ENCODE measurements at places on chromosomes 3 and 15.

- DNase-seq = no peak
These were observed 8.1 kb downstream of the PXYLP1 start for GRCh38 chr3:141239511-141240281.

DNA sequence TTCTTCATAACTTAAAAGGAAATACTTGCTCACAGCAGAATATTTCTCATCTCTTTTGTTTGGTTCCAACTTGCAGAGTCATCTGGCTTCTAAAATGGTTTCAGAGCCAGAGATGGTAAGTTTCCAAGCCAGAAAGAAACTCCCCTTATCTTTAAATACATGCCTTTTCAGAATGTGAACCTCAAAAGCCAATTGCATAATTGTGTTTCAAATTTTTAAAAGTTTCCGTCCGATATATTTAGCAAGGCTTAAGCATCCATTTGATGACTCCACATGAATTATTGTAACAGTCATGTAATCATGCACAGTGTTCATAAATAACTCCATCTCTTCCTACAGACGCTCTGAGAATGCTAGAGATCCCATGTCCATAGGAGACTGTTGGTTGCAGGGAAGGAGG lies 40.6 kb upstream of the C3orf80 start:
- DNase-seq = peak; percentile 27

DNA sequence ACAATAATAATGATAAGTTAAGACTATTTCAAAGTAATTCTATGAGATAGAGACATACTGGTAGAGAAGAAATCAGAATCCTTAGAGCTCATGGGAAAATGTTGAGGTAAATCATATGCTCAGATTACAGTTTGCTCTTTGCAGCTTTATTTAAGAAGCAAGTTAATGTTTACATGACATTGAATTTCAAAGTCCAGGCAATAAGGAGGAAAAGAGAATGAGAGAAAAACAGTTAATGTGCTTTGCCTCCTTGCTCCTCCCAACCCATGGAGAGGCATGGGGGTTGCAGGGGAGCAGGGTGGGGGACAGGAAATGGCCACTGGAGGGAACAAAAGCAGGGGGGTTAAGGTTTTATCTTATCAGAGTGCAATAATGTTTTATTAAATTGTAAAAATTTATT lies 42.2 kb upstream of the ZBTB38 start:
- DNase-seq = no peak

- DNase-seq = no peak
These were observed 36.0 kb upstream of the ALDH1L1 start for GRCh38 chr3:126216416-126216815.

GRCh38 chr3:8555113-8555661 lies 53.6 kb downstream of the LMCD1 start:
- DNase-seq = no peak

DNA sequence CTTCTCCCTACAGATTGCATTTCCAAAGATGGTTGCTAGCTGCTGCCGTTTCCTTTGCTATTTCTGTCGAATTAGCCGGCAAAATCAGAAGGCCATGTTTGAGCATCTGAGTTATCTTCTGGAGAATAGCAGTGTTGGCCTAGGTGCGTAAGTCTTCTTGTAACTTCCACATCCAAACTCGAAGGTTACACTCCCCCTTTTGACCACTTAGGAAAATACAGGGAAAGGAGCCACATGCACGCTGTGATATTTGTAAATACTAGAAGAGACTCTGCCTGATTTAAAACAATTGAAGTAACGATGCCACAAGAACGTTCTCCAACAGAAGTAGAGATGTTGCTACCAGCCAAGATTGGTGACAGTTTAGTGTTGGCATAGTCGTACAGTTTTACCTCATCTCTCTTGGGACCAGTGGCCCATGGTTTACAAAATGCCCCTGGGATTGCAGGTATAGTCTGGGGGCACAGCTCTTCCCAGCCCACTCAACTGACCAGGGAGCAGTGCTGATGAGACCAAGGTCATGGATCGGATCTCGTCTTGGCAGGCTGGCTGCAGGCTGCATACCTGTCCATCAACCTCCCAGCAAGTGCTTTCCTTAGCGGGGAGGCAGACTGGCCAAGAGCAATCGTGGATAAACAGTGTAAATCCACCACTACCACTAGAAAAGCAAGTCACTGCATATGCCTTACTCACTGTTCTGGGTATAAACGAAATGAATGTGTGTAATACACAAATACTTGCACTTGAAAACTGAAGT lies 268.4 kb upstream of the CHRM5 start:
- DNase-seq = peak; percentile 19

GRCh38 chr15:51759557-51760070 lies 8.2 kb downstream of the TMOD2 start:
- DNase-seq = peak; percentile 20

DNA sequence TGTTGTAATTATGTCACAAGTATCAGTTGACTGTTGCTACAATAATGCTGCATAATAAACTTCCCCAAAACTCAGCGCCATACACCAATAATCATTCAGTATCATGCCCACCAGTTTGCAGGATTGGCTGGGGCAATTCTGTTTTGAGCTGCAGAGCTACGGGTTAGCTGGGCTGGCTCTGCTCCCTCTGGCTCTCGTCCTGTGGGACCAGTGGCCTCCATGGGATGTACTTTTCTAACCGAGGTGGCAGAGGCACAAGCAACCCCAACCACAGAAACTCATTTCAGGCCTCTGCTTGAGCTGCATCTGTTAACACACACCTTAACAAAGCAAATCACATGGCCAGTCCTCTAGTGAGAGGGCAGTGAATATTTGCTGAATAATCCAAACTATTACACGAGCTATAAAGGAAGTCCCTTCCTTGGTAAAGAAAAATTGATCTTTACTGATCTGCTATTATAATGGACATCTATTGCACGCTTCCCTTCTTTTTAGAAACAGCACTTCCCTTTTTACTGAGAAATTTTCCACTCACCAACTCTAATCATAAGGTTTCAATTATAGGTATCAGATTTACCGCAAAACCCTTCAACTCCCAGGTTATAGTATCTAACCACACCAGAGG lies 10.9 kb upstream of the BCL2A1 start:
- DNase-seq = peak; percentile 91

GRCh38 chr3:177231242-177231641 lies 34.0 kb upstream of the TBL1XR1 start:
- DNase-seq = peak; percentile 59

DNA sequence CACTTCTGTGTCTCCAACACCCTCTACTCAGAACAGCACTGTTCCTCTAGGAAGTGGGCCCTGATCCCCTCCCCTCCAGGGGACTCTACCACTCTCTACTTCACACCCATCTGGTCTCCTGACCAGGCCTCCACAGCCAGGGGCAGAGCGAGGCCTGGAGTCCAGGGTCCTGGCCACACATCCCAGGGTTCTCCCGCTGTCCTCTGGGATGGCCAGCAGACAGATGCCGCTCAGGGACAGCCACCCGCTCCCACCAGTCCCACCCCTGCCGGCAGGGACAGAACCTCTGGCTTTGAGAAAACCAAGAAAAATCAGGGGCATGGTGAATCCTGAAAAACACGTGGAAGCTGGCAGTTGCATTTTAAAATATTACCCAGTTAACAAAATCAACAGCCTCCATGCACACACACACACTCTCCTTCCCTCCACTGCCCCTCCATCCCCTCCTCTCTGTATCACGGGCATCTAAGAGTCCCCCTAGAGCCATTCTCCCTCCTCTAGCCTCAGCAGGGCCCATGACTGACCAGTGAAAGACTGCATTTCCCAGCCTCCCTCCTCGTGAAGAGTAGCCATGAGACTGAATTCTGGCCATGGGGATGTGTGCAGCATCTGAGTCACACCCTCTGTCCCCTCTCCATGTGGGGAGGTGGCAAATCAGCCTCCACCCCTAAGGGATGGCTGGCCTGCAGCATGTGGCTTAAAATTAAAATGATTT lies 32.1 kb upstream of the IQSEC1 start:
- no peak for DNase-seq

GRCh38 chr15:69290346-69291164 lies 8.2 kb upstream of the PAQR5 start:
- DNase-seq = no peak

DNA sequence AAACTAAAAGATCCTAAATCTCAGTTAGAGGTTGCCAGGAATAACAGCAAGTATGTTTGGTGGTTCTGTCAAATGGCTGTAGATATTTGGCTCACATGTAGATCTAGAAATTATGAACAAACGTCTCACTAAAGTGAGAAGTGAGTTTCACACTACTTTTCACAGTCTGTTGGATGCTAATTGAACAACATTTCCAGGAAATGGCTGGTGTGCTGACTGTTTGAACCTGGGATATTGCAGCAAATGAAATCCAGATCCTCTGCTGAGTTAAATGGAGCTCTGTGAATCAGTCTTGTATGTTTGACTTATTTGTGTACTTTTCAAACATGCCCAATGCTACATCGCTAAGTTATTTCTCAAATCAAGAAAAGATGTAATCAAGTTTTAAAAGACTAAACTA lies 21.3 kb upstream of the RSL24D1 start:
- no peak for DNase-seq

DNA sequence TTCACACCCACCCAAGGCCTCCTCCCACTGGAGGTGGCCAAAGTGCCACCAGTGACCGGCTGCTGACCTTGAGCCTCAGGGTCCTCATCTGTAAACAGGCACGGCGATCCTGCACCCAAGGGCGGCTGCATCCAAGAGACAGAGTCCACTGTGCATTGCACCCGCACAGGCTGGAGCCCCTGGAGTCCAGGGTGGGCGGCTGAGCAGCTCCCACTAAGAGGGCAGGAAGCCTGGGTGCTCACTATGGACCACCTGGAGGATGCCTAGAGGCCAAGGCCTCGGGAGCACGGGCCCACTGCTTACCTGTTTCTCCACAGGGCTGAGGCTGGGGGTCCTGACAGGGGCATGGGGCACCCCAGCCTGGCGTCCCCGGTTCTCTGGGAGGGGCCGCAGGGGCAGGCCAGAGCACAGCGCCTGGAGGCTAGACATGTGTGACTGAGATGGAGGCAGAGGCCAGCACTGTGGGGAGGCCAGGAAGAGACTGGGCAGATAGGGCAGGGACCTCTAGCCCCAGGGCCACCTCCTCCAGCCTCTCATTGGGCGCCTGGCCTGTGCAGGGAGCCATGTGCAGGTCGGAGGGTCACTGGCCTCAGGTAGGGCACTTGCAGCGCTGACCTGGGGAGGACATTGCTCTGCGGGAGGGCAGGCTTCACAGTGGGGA lies at the start of gene UROC1:
TSS of gene UROC1 (minus strand) at position 483 of the 661 bp plus-strand sequence. CDS start at position 429, 54 bp downstream.
- no peak for DNase-seq

GRCh38 chr3:191066669-191067068 lies 132.4 kb upstream of the OSTN start:
- no peak for DNase-seq

GRCh38 chr15:47689660-47690059 lies 27.6 kb upstream of the SEMA6D start:
- DNase-seq = no peak

DNA sequence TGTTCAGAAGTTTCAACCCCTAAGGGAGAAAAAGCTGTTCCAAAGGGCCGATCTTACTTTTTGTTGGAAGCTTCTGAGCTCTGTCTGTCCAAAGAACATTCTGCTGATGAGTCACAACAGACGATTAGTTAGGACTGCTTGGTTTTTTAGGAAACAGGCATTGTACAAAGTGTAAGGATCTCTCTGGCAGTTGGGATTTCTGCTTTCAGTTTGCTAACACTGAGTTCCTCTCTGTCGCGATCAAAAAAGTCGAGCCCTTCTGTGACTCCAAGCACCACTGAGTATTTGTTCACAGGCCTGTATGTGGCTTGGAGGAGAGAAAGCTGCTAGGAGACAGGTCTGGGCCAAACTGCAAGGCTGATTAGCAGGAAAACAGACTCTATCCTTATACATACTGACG lies 91.8 kb upstream of the PFN2 start:
- DNase-seq = no peak

DNA sequence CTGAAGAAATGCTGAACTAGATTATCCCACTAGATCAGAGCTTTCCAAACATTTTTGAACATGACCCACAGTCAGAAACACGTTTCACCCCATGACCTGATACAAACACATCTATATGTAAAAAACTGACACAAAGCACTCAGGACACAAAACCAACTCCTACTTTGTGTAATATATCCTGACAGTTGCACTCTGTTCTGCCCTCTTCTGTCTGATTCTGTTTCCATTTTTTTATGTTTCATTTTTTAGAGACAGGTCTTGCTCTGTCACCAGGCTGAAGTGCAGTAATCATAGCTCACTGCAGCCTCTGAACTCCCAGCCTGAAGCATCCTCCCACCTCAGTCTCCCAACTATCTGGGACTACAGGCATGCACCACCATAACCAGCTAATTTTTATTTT lies 15.8 kb upstream of the RFTN1 start:
- no peak for DNase-seq

GRCh38 chr15:98651036-98651481 lies 2.7 kb downstream of the IGF1R start:
- DNase-seq = no peak

DNA sequence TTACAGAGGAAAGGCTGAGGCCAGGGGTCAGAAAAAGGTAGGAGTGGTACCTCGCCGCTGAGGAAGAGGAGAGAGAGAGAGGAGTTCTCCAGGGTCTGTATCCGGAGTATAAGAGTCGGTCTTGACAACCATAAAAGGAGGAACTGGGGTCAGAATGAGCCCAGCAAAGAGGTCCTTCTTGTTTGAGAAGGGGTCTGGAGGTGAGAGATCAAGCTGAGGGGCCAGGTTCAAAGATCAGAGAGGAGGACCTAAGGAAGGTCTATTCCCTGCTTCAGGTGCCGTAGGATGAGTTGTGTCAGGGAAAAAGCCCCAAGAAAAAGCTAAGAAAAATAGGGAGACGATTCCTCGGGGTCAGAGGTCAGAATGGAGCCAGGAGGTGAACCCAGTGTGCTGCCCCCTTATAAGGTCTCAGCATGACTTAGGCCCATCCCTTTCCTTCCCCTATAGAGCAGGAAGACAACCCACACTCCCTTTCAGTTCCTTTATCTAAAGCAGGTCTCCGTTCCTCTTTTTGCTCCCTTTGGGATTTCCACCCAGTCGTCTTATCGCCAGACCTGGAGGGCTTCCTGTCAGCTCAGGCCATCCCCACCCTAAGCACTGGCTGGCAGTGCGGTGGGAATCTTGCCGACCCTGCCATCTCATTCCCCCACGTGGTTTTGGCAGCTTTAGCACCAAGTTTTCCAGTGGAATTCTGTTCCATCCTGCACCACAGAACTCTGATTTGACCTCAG lies 651 bp downstream of the MTMR14 start:
- DNase-seq = peak; percentile 72

DNA sequence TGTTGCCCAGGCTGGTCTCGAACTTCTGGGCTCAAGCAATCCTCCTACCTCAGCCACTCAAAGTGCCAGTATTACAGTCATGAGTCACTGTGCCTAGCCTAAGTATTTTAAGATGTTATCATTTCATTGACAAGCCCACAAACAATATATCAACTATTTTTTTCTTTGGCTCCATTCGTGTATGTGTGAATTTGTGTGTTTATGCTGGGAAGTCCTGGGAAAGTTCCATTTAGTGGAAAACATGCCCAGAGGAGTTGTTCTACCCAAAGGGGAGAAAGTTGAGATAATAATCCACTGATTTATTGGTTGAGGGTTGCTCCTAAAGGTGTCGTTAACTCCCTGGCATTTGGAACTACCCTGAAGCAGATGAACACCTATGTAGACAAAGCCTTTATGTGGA lies 58.8 kb downstream of the KIF9 start:
- no peak for DNase-seq

GRCh38 chr15:32657198-32657883 lies 15.8 kb downstream of the SCG5 start:
- DNase-seq = no peak

GRCh38 chr15:57395292-57395691 lies 19.0 kb downstream of the CGNL1 start:
- DNase-seq = no peak

- no peak for DNase-seq
These were observed 65.0 kb downstream of the EXOG start for GRCh38 chr3:38560996-38561717.

- no peak for DNase-seq
These were observed 9.9 kb downstream of the RARB start for GRCh38 chr3:25437953-25438352.

All from KBM-7 (cell line).